Inflammatory macrophage treated with lipopolysaccharide for 4 hours (primary cell): ENCODE measurements at places on chromosomes 4 and X.

DNA sequence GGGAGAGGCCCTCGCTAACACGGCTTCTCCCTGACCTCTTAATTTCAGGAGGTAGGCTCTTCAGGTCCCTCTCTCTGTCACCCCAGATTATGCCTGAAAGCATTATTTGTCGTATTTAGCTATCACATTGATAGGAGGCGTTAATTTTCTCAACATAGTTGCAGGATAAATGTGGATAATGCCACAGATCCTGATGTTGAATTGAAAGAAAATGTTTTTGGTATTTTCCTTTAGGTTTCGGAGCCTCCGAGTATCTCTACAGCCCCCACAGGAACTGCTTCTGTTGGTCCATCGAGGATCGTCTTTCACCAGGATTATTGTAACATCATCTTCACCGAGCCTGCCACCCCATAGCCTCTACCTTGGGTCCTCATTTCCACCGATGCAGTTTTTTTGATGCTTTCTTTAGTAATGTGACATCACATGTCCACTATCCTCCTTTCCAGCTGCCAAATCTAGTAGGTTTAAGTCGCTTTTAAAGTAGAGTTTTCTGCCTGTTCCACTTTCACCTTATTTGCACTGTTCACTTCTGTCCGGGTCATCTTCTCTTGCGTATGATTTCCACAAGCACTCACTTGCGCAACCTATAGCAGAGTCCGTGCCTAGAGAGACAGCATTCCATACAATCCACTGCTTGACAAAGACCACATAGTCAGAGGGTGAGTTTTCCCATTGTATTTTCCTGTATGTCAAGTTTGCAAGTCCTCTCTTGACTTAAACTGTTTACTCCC is 665 bp downstream of the TIGD2 start:
- DNase-seq, result peak; percentile 49

- DNase-seq, result no peak
These were observed 14.0 kb downstream of the RASL11B start for GRCh38 chr4:52876069-52876468.

- no peak for DNase-seq
These were observed 1.3 kb upstream of the DGKQ start for GRCh38 chr4:974668-975067.

DNA sequence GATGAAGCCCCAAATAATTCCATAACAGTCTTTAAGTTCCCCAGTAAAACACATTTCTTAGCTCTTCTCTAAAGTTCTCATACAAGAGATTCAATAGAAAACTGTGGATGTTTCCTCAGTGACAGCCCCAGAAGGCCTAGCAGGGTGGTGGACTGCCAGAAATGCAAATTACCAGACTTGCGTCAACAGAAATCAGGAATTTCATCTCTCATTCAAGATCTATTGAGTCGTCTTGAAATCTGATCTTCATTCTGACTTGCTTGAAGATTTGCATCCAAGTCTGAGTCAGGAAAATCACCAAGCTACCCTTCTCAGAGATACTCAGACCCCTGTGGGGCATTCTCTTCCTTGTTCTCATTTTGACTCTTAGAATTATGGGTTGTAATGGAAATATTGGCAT is 68.9 kb upstream of the NDP start:
- peak; percentile 19 for DNase-seq

DNA sequence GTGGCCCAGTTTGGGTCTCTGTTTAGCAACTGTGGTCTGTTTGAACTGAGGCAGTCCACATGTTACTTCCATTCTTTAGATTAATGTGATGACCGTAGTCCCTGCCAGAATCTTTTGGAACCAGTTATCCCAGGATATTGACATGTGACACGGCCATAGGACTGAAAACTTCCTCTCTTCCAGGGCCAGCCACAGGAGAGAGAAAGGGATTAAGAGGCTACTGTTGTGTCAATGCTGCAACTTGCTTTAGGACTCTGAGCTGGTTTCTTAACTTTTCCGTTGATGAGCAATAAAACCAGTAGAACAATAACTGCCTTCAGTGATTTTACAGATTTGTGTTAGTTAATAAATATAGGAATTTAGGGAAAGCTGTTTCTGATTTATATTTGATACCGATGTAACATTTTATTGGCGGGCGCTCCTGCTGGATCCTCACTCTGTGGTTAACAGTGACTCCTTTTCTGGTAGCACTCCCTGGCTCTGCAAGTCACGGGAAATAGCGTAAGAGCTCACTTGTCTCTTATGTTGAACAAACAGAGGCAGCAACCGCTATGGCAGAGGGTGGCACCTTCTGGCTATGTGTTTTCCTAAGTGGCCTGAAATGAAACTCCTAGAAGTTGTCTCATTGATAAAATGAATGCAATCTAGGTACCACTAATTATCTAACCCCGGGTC is 2.5 kb downstream of the TENM3 start:
- no peak for DNase-seq

DNA sequence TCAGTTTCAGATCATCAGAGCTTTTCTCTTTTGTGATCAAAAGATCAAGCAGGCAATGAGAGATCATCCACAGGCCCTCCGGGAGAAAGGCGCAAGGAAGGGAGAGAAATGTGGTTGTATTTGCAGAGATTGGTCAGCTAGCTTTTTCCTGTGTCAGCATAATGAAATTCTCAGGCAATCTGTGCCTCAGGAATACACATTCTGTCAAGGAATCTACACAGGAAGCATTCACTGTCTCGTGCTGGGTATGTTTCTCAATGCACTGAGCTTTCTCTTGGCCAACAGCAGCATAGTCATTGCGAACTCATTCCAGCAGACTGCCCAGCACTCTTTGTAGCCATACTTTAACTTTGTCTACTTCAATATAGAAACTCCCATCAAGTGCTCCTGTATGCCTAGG is 413.7 kb downstream of the PPP3CA start:
- DNase-seq, result peak; percentile 58

DNA sequence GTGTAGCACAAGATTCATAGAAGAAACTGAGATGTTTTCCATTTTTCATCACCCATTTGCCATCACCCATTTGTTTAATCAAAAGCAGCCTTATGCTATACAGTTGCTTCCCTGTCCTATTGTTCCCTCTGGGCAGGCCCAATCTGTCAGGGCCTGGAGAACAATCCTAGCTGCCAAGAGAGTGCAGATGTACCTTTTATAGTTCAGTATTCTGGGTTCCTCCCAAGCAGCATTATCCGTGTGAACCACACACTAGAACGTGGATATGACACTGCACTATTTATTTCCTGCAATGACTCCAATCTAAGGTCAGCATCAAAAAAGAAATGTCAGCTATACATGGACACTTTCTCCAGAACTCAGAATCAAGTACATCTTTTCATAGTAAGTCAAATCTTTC is 269.0 kb downstream of the ADGRA3 start:
- DNase-seq, result no peak

GRCh38 chrX:40266490-40267333 is 169.0 kb upstream of the BCOR start:
- DNase-seq, result peak; percentile 70

DNA sequence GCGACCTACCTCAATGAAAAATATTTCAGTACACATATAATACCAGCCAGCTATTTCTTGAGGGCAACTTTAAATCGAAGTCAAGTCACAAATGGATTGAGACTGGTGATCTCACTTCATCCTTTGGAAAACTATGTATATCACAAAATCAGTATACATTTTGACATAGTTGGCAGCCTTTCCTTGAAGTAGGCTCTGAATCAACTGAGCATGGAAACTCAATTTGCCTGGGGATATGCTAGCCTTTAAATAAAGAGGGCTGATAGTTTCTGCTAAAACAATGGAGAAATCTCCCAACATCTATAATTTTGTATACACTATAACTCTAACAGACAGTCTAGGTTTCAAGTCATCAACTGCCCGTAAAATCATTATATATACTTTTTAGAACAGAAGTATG is 282.8 kb upstream of the TENM3 start:
- no peak for DNase-seq

GRCh38 chr4:150569384-150569987 is 12.5 kb upstream of the MAB21L2 start:
- no peak for DNase-seq
